ENCODE measurements at places on chromosomes 5 and 9. TPM values are rescaled to one million over a fixed set of nuclear protein-coding genes. Genes with fewer than 3 reads are reported as not detected.

- no peak for DNase-seq
Observed at GRCh38 chr9:103872811-103873210, 221.3 kb upstream of the SMC2 start.

GRCh38 chr5:124956471-124957029 lies 210.1 kb upstream of the ZNF608 start:
- peak; percentile 6 for DNase-seq

DNA sequence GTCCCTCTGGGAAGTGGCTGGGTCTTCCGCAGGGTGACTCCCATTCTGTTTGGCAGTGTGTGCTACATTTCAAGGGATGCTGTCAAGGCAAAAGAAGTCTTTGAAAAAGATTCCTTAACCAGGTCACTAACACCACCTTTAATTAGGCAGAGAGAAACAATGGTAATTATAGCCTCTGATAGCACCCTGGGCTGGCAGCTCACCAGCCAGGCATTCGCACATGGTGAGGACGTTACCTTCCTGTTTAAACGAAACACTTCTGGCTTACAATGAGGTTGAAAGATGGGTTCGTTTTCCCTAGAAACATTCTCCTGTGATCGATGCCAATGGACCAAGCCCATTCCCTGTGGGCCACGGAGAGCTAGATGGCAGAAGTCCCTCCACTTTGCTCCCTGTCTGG lies 230.1 kb upstream of the PANK3 start:
- no peak for DNase-seq

DNA sequence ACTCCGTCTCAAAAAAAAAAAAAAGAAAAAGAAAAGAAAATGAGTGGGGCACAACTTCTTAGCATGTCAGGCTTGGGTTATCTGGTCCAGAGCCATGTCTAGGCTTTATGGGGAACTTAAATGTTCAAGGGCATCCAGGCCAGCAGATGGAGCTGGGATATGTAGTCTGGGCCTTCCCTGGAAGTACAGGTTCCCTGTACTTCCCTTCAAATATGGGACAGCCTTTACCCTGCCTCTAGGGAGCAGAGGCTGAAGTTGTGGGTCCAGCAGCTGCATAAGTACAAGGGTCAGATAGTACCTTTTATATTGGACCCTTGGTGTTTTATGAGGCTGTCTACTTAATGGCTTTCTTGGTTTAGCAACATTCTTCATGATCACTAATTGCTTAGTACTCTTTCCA lies 42.1 kb downstream of the FAF2 start:
- no peak for DNase-seq

DNA sequence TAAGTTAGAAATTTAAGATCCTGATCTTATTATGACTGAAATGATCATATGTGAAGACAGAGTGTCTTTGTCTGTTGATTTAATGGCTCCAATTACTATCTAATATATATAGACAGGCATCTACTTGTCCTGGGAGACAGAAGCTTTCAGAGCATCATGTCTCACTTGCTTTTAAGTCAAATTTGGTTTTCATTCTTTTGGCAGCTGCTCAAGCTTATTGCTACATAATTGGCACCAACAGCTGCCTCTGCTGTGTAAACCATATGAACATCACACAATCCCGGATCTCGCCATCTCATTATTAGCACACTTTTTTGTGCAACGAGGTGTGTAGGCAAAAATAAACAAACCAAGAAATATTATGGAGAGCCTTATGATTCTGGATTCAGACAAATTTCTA lies 1717.9 kb downstream of the EFNA5 start:
- DNase-seq, result no peak

The IFNA13 gene
- total RNA-seq, result not detected

The SVEP1 gene
- total RNA-seq, result 5.3 TPM

The TYRP1 gene
- 0.31 TPM for total RNA-seq

The TSLP gene
- not detected for total RNA-seq

- no peak for DNase-seq
Observed at GRCh38 chr5:172335721-172336120, 52.2 kb upstream of the UBTD2 start.

The SLC4A9 gene
- total RNA-seq, result under 0.01 TPM

- no peak for DNase-seq
Observed at GRCh38 chr5:178831049-178831448, 28.7 kb upstream of the ZNF354B start.

DNA sequence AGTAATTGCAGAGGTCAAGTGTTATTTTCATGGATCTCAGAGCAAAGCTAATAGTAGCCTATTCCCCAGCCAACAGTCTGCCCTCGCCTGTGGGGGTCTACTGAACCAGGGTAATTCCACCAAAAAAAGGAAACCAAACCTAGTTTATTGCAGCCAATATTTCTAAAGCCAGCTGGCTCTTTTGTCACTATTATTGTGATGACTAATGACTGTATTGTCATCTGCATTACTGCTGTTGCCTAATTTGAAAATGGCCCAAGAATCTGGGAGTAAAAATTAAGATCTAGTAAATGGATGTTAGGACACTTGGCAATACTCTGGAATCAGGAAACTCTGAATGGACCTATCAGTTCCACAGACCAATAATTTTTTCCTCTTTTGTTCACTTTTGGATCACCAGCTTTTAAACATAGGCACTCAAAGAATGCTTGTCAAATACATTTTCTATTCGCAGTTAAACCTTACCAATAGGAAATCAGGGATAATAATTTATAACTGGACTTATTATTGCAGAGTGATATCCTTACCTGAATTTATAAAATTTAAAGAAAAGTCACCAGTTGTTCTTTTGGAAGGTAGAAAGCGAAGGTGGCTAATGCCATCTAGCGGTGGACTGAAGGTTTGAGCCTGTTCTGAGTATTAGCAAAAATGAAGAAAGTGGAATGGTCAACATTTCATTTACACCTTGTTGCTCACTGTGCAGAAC lies 69.2 kb downstream of the SYK start:
- DNase-seq, result no peak

DNA sequence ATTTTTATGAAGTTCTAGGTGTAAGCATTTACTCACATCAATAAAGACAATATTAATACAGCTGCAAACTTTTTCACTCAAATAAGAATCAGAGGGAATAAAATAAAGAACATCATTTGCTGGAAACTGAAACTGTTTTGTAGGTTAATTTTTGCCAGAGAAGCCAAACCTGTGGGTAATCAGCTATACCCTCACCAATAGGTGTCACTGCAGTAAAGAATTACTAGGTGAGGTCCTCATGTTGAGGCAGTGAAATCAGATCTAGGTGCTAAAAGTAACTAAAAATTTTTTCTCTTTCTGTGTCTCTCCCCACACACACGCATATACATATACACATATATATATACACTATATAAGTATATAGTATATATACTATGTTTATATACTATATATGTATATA lies 1016.3 kb upstream of the SEMA6A start:
- no peak for DNase-seq

The PCSK5 gene
- 16.5 TPM for total RNA-seq

DNA sequence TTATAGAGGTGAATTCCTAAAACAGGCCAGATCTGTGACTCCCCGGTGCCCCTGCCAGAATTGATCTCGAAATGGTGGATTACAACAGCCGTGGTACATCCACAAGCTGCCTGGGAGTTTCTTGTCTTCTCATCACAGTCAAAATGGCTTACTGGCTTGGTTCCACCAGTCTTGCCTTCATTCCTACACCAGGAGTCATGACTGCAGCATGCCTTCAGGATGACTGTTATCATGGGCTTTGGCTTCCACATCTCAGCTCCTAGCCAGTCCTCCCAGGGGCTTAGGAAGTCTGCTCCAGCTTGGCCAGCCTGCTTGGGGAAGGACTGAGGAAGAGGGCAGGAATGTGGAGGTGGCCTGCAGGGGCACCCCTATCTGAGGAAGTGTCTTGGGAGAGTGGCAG lies 132.9 kb upstream of the NR3C1 start:
- no peak for DNase-seq

DNA sequence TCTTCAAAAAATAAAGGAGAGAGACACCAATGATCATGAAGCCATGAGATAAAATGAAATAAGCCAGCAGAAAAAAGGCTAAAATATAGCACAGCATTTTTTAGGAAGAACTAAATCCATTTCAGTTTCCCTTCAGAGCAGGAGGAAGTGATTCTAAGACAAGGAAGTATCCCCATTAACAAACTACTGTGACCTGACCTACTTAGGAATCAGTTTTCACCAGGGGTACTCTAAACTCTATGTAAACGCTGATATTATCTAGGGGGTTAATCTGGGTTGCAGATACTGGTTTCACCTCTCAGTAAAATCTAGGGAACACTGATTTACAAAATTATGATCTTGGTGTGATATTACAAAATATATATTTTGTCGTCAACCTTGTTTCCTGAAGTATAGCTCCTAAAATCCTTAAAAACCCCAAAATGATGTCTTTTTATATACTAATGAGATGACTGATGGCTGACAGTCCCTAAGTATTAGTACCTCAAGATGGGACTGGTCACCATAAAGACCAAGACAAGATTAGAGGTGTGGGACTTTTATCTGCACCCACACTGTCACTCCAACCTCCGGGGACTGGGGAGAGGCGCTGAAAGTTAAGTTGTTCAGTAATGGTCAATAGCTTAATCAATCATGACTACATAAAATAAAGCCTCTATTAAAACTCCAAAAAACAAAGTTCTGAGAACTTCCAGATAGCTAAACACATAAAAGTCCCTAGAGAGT lies 2.9 kb upstream of the FNBP1 start:
- DNase-seq, result no peak

The TMEM171 gene
- total RNA-seq, result 0.78 TPM

- no peak for DNase-seq
Observed at GRCh38 chr5:141672841-141673813, 8.9 kb downstream of the ARAP3 start.

DNA sequence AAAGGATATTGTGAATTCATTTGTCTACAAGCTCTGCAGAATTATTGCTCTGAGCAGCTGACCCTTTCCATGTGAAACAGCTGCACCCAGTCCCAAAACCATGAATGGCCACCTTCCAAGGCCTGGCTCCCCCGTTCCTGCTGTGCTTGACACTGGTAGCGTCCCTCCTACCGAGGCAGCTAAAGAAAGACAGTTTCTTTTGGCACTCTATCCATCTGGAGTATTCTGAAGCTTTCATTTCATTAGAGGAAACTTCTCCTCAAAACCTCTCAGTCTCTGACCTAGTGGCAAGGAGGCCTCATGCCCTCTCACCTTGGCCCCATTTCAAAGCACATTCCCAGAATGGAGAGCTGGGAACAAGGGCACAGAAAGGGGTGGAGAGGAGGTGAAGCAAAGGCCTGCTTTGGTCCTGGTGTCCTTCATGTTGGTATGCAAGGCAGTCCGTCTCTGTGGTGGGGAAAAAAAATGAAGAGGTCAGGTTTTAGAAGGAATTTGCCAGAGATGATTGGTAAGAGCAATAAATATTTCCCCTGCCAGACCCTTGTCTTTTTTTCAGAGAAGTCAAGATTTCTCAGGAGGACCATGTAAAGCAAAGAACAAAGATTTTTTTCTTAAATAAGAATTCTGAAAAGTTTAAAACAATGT lies 232.0 kb downstream of the RFK start:
- no peak for DNase-seq

The FBN2 gene
- total RNA-seq, result 8.6 TPM

The OR1L8 gene
- total RNA-seq, result not detected

- no peak for DNase-seq
Observed at GRCh38 chr5:180290568-180291233, 1.2 kb downstream of the MAPK9 start.

The ROPN1L gene
- 1.9 TPM for total RNA-seq

GRCh38 chr5:74667396-74667795 lies 17.6 kb upstream of the HEXB start:
- DNase-seq, result no peak

DNA sequence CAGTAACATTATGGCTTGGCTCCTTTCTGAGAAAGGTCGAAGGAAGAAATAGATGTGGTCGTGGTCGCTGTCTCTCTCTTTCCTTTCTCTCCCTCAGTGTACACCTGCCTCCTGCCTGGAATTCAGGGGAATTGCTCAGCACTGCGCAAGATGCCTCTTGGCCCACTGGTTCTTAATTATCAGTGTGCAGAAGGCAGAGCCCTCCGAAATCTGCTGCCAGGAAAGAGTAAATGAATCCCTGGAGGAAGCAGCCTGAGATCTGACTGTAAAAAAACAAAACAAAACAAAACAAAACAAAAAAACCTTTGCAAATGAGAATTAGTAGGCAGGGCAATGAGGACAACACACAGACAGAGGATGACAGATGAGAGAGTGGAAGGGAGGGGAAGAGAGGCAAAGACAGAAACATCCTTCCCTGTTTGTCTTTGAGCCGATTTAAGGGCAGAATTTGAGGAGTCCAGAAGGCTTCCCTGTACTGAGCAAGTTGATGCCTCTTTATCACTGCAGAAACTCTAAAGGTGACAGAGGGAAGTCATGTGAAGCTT lies 113.8 kb upstream of the PUM3 start:
- no peak for DNase-seq

- DNase-seq, result no peak
Observed at GRCh38 chr5:94540856-94541494, 77.4 kb downstream of the KIAA0825 start.

The F2R gene
- total RNA-seq, result 29.2 TPM

The PCDHA11 gene
- 38.8 TPM for total RNA-seq

DNA sequence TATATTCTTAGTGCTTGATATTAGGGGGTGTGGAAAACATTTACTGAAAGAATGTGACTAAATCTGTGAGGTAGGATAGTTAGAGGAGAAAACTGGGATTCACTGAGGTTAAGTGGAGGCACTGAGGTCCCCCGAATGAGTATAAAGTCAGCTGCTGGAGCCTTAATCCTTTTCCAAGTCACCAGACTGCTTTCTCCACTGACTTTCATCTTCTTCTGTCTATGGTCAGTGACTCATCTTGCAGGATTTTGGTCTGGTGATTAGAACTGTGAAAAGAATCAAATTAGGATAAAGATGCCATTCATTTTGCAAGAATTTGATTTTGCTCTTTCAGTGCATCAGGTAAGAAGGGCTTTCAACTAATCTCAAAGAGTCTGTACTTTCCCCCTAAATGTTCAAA lies 89.3 kb upstream of the ALDH1A1 start:
- DNase-seq, result no peak

DNA sequence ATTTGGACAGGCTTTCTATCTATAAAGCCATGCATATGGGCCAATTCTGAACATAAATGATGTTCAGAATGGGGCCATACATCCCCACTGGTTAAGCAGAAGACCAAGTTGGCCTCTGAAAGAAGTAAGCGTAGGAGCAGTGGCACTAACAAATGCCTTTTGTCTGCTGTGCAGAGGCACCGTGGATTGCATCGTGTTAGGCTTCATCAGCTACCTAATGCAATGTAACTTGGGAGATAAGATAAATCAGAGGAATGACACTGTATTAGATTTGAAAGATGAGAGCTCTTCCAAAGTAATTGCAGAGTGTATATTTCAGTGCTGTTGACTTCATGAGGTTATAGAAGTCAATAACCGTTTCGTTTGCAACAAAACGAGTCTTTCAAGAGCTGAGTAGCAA lies 148.1 kb downstream of the PARP8 start:
- no peak for DNase-seq

The PAIP2 gene
- total RNA-seq, result 111 TPM
